Activated CD4-positive, alpha-beta memory T cell treated with anti-CD3 and anti-CD28 coated beads for 36 hours (primary cell): ENCODE measurements at places on chromosomes 3 and 15.
A peak's percentile ranks its signal among the peaks of the same experiment; 100 is the strongest.

GRCh38 chr3:96070678-96071077 is 743.7 kb upstream of the EPHA6 start:
- DNase-seq, result no peak

- no peak for DNase-seq
Measured at GRCh38 chr15:44591326-44591725, 54.4 kb downstream of the EIF3J start.

- no peak for DNase-seq
Measured at GRCh38 chr3:99817047-99817436, 620 bp upstream of the CMSS1 start.

DNA sequence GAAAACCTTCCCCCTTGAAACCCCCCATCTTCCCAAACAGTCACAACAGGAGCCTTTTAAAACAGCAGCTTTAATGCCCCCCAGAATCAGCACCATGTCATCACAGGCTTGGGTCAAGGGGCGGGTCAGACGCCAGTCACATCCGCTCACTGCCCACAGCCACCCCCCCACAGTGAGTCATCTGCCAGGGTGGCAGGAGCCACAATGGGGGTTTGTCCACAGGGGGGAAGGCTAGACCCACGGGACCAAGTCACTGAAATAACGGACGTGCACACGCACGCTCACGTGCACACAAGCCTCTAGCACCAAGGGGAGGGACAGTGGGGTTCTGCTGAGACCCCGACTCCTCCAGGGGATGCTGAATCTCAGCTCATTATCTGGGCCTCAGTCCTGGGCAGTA is 441 bp upstream of the UCN2 start:
- DNase-seq, result peak; percentile 55
